Pancreas (tissue), 10 donors: ENCODE measurements at places on chromosomes 1 and 21.

DNA sequence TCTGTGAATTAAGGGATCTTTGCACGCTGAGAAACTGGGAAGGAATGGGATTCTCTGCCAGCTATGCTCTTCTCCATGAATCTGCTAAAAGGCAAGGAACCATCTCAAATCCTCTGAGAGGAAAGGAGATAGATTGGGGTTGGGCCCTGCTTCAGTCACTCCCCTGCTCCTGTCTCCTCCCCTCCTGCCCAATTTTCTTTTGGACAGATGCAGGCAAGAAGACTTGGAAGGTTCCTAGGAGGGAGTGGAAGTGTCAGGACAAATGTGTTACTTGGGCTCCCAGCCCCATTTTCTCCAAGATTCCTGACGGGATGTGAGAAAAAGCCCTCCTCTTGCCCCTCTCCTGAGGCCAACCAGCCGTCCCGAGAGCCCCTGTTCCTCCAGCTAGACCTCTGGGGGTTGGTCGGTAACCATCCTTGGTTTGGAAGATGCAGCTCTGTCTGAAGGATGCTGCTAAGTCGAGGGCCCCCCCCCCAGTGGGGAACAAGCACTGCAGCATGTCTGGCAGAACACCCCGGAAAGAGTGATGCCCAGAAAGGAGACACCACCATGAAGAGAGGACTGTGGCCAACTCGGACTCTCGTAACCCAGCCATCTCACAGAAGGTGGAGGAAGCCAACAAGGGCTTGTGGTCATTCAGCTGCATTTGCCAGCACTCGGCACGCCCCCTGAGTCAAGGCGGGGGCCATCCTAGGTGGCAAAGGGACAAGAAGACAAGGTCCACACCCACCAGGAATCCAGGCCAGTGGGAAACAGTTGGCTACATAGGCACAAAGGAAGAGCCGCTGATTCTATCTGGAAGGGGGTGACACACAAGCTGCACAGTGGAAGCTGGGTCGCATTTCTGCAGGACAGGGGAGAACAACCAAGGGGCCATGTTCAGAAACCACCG lies 43.7 kb downstream of the CDK18 start:
- DNase-seq, result no peak

DNA sequence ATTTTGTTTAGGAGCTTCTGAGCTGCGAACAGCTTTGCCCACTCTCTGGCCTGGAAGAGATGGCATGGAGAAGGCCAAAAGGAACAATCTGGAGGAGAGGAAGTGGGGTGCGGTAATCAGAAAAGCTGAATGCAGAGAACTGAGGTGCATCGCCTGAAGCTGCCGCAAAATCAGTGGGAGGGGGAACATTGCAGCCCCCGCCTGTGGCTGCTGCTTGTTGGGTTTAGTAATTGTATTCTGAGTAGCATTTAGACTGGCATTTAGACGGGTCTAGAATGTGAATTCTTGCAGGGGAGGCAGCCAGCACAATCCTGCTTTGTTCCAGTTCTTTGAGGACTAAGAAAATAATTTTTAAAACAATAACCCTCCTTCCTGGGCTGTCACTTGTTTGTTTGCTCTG lies 25.4 kb downstream of the NFASC start:
- DNase-seq, result no peak

GRCh38 chr1:209628618-209629299 lies 23.5 kb downstream of the LAMB3 start:
- DNase-seq, result no peak

GRCh38 chr1:25088946-25089345 lies 143.4 kb downstream of the SYF2 start:
- DNase-seq, result no peak

DNA sequence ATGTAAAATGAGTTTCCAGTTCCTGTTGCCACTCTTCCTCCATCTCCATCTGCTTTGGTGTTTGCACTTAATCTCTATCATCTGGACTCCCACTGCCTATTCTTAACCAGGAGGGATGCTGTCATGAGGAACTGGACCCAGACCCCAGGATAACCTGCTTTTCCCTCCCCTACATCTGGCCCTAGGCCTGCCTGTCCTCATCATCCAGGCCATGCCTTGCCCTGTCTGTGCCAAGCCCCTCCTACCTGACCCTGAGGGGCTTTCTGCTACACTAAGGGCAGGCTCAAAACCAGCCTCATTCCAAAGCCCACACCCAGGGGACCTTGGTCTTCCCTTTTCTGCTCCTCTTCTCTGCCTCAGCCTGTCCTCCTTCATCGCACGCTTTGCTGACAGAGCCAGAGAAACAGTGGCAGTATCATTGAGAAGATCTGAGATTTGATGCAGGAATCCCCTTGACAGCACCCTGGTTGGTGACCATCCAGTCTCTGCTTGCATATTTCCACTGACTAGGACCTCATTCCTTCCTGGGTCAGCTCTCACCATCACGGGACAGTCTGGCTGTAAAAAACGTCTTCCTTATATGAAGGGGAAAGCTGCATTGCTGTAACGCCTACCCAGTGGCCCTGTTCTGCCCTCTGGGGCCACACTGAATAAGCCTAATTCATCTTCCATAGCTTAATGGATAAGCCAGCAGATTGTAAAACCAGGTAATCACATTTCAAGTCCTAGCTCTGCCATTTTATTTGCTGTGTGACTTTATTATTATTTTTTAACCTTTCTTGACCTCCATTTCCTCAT lies 38.8 kb downstream of the PLXNA2 start:
- no peak for DNase-seq

DNA sequence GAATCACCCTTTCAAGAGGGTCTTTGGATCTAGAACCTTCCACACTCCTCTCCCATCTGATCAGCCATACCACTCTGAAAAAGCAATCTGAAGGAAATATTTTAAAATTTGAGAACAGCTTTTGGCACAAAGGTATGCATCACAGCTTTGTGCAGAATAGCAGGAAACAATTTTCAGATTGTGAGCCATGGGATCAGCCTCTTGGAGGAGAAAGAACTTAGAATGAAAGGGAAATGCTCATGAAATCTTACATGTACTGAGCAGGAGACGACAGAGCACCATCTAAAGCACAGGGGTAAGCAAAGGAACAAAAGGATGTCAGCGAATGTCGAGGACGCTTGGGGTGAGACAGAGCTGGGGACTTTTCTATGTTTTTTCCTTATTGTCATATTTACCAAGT lies 54.4 kb downstream of the EDN2 start:
- DNase-seq, result no peak

GRCh38 chr1:9690440-9691107 lies 39.0 kb downstream of the PIK3CD start:
- DNase-seq, result no peak

DNA sequence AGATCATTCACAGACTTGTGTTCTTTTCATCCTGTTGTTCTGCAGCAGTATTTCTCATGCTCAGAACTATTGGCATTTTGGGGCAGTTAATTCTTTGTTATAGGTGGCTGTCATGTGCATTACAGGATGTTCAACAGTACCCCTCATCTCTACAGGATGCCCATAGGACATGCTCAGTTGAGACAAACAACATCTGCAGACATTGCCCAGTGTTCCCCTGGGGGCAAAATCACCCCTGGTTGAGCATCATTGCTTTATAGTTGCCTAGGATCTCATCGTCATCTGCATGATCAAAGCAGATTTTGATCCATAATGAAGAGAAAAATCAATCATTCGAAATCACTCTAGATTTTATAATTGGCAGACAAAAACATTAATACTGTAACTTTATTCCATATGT lies 222.5 kb upstream of the CACYBP start:
- no peak for DNase-seq

GRCh38 chr1:72115290-72115689 lies 167.0 kb downstream of the NEGR1 start:
- DNase-seq, result no peak

- peak; percentile 84 for DNase-seq
These were observed 134.0 kb downstream of the FAM78B start for GRCh38 chr1:166032572-166033371.

DNA sequence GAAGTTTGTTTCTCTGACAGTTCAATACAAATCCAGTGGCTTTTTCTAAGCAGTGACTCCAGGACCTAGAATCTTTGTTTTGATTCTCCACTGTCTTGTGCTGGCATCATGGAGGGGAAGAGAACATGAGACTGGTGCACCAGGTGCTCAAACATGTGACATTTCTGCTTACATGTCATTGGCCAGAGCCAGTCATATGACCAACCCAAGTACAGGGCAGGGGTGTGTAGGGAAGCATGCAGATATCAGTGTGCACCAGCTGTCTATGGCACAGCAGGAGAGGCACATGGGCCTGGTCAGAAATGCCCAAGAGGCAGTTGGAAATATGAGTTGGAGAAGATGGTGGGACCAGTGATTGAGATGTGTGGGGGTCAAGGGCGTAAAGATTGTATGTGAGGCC lies 297.0 kb downstream of the HHAT start:
- no peak for DNase-seq

DNA sequence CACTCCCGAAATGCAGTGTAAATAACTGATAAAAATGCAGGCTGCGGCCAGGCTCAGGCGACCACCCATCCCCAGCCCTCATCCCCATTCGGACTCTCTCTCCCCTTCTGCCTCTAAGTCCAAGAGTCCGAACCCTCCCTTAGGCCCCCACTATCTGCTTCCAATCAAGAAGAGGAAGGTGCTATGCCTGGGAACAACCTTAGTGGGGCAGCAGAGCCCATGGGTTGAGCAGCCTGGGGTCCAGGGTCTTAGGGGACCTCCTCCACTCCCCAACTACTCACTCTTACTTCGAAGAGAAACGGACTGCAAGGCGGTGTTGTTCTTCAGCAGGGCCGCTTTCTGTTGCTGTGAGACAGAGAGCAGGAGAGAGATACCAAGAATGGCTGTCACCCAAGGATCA lies 12.2 kb downstream of the ARHGEF2 start:
- DNase-seq, result no peak

- DNase-seq, result no peak
These were observed 29.1 kb upstream of the KLF17 start for GRCh38 chr1:44089371-44090048.

- DNase-seq, result no peak
These were observed 29.3 kb downstream of the NTMT2 start for GRCh38 chr1:170175041-170175440.

- no peak for DNase-seq
These were observed 25.5 kb upstream of the CAP1 start for GRCh38 chr1:40014812-40015594.

DNA sequence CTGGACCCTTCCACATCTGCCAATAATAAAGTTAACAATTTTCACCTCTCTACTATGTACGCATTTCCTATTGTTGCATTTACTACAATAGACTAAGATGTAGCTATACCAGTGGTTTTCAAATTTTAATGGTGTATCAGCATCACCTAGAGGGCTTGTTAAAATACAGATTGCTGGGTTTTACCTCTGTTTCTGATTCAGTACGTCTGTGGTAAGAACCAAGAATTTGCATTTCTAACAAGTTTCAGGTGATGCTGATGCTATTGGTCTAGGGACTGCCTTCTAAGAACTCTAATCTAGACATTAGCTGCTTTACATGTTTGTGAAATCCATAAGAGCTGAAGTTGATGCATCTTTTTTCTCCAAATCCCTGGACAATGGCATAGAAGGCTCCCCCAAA lies 59.7 kb downstream of the ERICH3 start:
- no peak for DNase-seq

DNA sequence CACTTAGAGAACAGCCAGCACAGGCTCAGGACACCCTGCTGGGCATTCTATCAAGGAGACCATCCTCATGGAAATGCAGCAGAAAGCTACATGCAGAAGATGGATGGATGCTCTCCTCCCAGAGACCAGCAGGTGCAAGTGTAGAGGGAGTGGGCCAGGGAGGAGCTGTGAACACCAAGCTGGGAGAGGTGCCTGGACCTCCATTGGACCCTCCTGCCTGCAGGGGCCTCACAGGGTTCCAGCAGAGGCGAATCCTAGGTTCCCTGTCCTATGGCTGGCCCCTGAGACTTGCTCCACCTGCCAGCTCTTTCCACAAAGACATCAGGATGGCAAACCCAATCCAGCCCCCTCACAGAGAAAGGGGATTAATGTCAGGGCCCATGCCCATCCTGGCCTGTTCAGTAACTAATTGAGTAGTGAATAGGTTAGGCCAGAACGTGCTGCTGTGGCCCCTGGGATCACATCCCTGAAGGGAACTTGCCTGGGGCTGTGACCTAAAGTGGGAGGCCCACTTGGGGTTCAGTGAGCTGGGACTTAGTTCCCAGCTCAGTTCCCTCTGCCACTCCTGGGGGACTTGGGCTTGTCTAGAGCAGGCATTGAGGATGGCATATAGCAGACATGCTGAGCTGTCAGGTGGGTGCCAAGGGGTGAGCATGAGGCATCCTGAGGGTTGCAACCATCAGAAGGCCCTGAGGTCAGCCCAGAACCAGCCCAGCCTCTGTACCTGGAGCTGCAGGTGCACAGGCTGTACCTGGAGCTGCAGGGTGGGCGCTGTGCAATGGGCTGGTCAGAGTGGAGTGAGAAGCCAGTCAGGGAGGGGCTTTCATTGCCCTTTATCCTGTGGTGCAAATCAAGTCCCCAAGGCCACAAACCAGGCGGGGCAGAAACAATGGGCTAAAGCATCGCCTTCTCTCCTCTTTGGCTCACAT lies 22.9 kb upstream of the ZNF678 start:
- DNase-seq, result no peak

DNA sequence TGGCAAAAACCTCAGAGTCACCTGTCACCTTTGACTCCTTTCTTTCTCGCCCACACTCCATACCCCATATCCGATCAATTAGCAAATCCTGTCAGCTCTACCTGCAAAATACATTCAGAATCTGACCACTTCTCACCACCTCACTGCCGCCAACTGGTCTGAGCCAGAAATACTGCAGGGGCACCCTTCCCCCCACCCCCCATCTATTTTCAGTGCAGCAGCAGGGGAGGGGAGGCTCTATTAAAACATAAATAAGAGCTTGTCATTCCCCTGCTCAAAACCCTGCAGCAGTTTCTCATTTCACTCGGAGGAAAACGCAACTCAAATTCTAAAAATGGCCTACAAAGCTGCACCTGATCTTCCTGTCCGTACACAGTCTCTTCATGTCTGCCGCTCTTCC lies 3.9 kb downstream of the PKLR start:
- DNase-seq, result no peak

GRCh38 chr1:223199094-223199647 lies 56.1 kb upstream of the TLR5 start:
- DNase-seq, result no peak

DNA sequence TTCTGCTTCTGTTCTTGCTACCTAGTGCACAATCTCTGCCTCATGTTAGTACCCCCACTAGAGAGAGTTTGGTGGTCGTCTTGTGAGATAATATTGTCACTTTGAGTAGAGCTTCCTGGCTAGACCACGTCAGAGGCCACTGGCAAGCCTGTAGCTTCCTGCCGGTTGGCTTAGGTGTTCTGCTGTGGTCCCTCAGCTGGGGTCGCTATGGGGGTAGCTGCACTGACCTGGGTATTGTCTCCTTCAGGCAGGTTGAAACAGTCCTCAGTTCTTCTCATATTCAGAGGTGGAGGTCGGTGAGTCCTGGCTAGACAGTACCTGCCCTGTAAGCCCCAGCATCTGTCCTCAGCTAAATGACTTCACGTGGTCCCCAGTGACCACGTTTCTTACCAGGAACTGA lies 86.2 kb downstream of the C1orf94 start:
- no peak for DNase-seq

GRCh38 chr1:85375493-85375892 lies 89.5 kb downstream of the DDAH1 start:
- DNase-seq, result no peak

- no peak for DNase-seq
These were observed 66.8 kb downstream of the SLC16A1 start for GRCh38 chr1:112889052-112889768.
